Chondrocyte (in vitro differentiated cells): ENCODE measurements at places on chromosomes 16 and 17. TPM values are rescaled to one million over a fixed set of nuclear protein-coding genes. Genes with fewer than 3 reads are reported as not detected.
A peak's percentile ranks its signal among the peaks of the same experiment; 100 is the strongest.

The HAGHL gene
- 7.9 to 20.6 TPM (median 15.0 TPM) in 3 replicates for total RNA-seq

The SMTNL2 gene
- total RNA-seq = 0.32 to 0.36 TPM in 2 of 3 replicates, not detected in the other

The ADAP2 gene
- 0.32 to 1.3 TPM (median 0.64 TPM) in 3 replicates for total RNA-seq

The OSGIN1 gene
- 1.3 to 2.8 TPM (median 2.5 TPM) in 3 replicates for total RNA-seq

The PRAC2 gene
- total RNA-seq = not detected in 3 replicates

The ITGB3 gene
- 0.85 to 11.4 TPM (median 10.5 TPM) in 3 replicates for total RNA-seq

The MT1G gene
- 1.1 TPM in 2 of 3 replicates, not detected in the other for total RNA-seq

The NLRC5 gene
- 6.3 to 10.7 TPM (median 6.6 TPM) in 3 replicates for total RNA-seq

The RPL38 gene
- total RNA-seq = 539 to 625 TPM (median 549 TPM) in 3 replicates

The TBX6 gene
- total RNA-seq = 0.34 to 0.59 TPM (median 0.55 TPM) in 3 replicates

DNA sequence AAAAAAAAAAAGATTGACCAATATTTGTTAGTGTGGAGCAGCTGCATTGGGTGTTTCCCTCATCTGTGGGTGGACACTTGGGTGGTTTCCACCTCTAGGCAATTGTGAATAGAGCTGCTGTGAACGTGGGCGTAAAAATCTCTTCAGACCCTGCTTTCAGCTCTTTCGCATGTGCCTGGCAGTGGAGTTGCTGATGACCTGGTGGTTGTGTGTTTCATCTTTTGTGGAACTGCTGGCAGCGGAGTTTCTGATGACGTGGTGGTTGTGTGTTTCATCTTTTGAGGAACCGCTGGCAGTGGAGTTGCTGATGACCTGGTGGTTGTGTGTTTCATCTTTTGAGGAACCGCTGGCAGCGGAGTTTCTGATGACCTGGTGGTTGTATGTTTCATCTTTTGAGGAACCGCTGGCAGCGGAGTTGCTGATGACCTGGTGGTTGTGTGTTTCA lies 21.4 kb downstream of the ZC3H18 start:
- no peak for DNase-seq

DNA sequence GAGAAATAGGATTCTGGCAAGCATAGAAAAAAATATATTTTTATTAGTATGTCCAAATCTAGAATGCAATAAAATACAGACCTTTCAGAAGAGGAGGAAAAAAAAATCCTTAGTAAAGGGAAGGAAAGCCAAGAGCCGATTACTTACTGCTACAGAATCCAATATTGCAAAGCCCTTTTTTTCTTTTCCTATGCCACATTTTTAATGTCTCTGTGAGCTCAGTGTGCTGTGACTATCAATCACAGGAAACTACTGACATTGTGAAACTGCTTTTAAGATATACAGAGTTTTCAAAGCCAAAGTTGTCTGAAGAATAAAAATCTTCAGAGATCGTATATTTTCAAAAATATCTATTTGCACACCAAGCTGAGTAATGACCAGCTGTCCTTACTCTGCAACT lies 120.4 kb downstream of the CHD9NB start:
- DNase-seq = no peak

GRCh38 chr17:45225964-45226530 lies 4.4 kb downstream of the FMNL1 start:
- no peak for DNase-seq

- no peak for DNase-seq
Observed at GRCh38 chr17:19670908-19671307, 22.4 kb downstream of the ALDH3A2 start.

DNA sequence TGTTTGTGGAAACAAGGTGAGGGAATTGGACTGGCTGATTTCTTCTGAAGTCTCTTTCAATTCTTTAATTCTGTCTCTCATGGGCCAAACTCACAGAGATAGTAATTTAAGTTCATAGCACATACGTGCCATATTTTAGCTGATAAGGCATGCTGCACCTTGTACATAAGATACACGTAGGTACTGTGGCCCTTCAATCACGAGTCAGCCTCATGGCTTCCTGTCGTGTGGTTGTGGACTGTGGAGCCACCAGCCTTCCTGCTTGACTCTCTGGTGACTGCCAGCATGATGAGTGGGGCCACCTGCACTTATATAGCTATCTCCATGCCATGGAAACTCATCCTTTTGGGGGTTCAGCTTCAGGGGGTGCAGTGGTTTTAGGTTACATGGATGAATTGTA lies 25.1 kb downstream of the KSR1 start:
- DNase-seq = no peak

GRCh38 chr17:73722165-73722564 lies 77.9 kb upstream of the SDK2 start:
- no peak for DNase-seq

GRCh38 chr16:79918916-79919315 lies 318.4 kb upstream of the MAF start:
- DNase-seq = no peak

- peak; percentile 70 for DNase-seq
Observed at GRCh38 chr16:2437032-2437790, 8.0 kb downstream of the CCNF start.

DNA sequence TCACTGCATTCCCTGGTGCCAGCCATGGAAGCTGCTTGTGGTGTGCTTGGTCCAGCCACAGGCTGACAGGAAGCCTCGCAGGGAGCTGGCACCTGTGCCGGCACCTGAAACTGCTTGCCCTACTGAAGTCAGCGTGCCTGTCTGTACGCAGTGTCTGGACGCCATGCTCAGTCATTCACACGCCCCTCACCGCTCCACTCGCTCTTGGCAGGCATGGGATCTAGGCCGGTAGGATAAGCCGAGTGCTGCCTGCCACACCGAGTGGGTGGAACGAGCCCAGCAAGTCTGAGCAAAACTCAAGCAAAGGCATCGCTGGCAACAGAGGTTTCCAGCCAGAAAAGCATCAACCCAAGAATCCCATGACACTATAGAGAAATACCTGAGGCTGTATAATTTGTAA lies 350.6 kb downstream of the CDH11 start:
- no peak for DNase-seq

- DNase-seq = no peak
Observed at GRCh38 chr16:83539736-83540490, 267.9 kb upstream of the HSBP1 start.

DNA sequence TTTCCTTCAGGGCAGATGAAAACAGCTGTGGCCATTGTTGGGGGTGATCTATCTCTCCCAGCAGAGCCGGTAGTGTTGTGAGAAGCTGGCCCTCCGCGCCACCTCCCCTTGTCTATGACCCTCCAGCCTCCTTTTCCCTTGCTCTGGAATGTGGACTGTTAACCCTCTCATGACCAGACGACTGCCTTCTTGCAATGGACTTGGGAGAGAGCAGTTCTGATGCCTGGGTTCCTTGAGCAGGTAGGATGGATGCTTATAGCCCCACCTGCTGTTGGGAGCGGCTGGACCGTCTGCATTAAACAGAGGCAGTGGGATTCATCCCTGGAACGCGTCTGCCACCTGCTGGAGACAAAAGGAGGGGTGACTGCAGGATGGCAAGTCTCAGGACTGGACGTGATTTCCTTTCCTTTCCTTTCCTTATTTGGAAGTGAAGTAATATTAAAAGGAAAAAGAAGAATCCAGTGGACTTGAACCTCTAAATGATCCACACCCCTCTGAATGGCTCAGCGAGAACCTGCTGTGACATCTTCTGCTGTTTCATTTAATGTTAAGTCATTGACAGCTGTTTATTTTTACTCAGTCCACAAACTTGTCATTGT lies 1.8 kb upstream of the SOST start:
- no peak for DNase-seq

GRCh38 chr17:67585077-67585602 lies 132.6 kb upstream of the NOL11 start:
- DNase-seq = no peak

DNA sequence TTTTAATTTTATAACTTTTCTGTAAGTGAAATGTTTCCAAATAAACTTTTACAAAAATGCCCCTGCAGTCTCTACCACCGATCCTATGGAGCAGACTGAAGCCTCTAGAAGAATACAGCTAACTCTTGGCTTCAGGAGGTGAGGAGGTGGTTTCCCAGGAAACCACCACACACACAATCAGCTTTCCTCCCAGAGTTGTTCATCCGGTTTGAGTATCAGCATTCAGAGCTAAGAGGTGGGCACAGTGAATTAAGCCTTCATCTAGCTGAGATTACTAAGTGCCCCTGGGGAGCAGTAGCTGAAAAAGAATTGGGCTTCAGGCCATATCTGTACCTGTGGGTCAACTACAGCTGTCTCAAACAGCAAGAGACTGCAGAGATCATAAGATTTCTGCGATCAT lies 139.7 kb downstream of the AATF start:
- DNase-seq = no peak

DNA sequence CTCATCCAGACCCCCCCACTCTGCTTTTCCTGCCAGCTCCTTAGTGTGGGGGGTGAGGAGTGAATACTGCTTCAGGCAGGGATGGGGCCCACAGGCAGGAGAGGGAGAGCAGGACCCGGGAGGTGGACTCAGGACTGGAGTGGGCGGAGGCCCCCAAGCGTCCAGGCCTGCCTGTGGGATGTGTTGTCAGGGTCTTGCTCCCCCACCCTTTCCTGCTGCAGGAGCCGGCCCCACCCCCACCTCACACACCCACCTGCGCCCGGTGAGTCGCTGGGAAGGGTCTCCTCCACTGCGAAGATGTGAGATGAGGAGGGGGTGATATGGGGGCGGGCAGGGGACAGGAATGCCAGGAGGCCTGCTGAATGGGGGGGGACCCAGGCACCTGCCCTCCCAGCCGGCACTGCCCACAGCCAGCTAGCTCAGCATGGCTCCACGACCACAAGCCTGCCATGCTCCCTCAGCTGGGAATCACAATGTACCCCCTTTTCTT lies 1.1 kb downstream of the FAM171A2 start:
- DNase-seq = peak; percentile 66

DNA sequence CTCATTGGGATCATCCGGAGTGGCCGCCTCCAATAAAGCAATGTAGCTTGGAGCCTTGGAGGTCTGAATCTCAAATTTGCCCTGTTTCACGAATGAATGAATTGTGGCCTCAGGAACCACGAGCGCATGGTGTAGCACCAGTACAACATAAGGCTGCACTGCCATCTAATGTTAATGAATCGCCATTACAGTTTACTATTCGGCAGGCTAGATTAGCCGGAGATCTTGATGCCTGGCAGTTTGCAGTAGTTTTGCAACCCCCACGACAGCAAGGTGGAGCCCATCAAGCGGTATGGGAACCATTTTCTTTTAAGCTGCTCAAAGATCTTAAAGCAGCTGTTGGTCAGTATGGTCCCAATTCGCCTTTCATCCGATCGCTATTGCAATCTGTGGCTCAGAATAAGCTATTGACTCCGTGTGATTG lies 18.8 kb downstream of the ALOX15B start:
- DNase-seq = no peak

DNA sequence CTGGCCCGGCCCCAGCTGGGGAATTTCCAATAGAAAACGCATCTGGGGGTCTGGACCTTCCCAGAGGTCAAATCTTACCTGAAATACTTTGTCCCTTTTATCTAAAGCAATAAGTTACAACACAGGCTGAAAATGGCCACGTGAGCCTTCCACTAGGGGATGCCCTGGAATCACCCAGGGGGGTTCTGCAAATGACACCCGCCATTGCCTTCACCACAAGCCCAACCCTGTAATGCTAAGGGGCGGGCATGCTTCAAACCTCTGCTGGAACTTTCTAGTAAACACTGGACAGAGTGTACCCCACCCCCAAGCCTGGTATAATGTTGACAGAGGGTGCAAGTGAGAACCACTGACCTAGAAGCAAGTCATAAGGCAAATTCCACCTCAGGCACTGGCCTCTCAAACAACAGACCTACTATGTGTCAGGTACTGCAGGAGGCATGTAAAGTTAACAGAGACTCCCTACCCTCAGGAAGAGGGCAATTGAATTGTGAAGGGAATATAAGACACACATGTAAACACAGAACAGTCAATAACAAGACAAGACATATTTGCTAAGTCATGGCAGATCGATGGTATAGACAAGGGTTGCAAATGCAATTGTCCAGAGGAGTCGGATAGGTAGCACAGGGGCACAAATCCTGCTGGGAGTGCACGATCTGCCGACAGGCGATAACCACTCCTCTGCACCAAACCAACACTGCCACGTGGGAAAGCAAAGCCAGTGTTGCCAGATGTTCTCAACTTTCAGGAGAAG lies 59.0 kb downstream of the ARHGAP17 start:
- DNase-seq = no peak

GRCh38 chr17:42618442-42619150 lies 9.1 kb downstream of the TUBG1 start:
- DNase-seq = no peak

DNA sequence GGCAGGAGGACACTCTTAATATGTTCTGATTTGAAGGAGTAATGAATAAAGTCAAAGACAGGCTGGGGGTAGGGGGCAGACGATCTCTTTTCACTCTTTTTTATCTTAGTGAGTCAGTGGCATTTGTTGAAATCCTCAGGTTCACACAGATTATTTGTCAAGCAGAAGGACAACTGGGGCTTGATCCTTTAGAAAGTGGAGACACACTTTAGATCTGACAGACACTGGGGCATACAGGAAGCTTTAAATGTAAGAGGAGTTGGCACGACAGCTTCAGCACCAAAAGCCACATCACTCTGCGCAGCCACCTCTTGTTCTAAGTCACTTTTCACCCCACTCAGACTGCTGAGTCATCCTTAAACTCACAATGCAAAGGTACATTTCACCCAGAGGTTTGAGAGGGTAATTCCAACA lies 121.5 kb downstream of the STXBP4 start:
- no peak for DNase-seq

DNA sequence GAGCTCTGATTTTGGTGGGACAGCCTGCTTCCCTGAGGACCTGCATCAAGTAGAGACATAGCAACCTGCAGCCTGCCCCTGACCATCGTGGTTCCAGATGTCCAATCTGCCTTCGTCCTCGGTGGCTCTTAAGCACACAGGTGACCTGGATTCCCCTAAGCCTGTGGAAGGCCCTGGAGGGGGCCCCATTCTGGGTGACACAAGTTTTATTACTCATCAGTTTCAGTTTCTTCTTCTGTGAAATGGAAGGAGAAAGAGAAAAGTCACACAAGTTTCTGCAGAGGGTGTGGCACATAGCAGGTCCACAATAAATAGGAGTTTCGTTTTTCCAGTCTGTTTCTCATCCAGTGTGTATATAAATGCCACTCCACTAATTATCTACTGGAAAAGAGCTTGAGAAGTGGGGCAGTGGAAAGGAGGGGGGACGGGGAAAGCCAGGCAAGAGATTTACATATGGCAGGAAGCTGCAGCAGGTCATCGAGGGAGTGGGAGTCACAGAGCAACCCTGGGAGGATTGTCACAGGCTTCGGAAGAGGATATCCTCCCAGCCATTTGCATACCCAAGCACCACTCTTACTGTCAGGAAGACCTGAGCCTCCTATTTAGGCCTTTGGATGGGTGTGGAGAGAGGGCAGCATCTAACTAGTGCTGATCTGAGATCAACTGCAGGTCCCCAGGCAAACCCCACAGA lies 10.0 kb upstream of the NOS2 start:
- DNase-seq = no peak
